Renal cortex interstitium (tissue), 15 donors: ENCODE measurements at places on chromosomes 12 and 14. TPM values are rescaled to one million over a fixed set of nuclear protein-coding genes. Genes with fewer than 3 reads are reported as not detected.

Gene E2F7
- polyA plus RNA-seq = 7.4 TPM

Gene KLHDC2
- 133 TPM for polyA plus RNA-seq

Gene AQP6
- 16.1 TPM for polyA plus RNA-seq

Gene SGPP1
- 24.7 TPM for polyA plus RNA-seq

Gene CARMIL3
- polyA plus RNA-seq = 3.7 TPM
